Stimulated activated CD4-positive, alpha-beta T cell treated with anti-CD3 and anti-CD28 coated beads, Interleukin-15, amount 100 ng/mL, for 1 hour (primary cell): ENCODE measurements at places on chromosomes 4 and X.

- DNase-seq, result no peak
Measured at GRCh38 chr4:158891256-158891655, 122.4 kb downstream of the FNIP2 start.

DNA sequence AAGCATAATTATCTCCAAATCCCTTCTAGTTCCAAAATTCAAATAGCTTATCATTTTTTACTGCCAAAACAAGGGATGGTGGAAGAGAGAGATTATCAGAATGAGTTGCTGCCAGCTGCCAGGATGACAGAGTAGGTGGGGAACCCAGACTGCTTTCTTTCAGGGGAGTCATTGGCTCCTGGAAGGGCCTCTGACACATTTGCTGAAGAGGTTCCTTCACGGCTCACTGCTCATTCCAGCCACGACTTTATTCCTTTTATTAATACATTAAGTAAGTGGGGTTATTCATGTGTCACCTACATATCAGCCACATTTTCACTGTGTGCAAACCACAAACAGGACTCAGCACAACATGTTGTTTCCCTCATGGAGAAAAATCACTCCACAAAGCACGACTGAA is 12.7 kb upstream of the SMIM43 start:
- DNase-seq, result no peak

DNA sequence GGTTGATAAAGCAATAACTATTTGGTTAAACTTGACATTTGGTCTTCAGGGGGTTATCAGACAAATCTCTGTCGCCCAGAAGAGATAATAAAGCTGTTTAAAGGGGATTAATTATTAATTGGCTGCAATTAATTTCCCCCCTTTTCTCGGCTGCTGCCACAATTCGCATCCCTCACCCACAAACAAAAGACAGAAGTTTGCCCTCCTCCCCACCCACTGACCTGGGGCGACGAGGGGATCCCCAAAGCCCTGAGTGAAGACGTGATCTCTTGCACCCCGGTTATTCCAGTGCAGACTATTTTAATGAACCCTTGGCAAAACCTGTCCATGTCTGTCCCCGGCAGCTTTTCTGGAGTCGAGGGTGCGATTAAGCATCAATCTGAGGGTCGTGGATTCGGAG is 55.7 kb upstream of the TMEM33 start:
- DNase-seq, result no peak

DNA sequence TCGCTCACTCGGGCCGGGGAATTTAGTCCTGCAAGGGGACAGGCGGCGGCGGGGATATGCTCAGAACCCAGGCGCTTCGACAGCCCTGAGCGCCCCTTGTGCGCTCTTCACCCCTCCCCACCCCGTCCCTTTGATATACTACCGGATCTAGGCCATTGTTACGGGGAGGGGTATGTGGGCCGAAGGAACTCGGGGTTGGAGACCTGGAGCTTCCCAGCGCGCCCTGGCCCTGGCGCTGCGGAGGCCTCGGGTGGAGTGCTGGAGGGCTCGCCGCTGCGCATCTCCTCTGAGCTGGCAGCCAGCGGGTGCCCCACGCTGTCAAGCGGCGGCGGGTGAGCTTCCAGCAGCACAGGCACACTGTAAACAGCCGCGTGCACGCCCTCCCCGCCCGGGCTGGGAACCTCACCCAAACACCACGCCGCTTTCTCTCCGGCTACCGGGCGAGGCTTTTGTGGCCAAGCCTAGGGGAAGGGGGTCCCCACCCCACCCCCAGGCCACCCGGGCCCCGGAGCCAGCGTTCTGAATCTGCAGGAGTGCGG is 54.5 kb upstream of the BCOR start:
- DNase-seq, result no peak

GRCh38 chrX:39856472-39857121 is 241.2 kb downstream of the BCOR start:
- DNase-seq, result no peak
